ENCODE measurements at places on chromosomes 16 and 17. TPM values are rescaled to one million over a fixed set of nuclear protein-coding genes. Genes with fewer than 3 reads are reported as not detected.

- no peaks in the 10 kb centered on the region for H3K36me3 ChIP-seq
- DNase-seq, result no peak
- no peak overlapping the region for H3K4me3 ChIP-seq
- H3K4me1 ChIP-seq, result no peaks in the 10 kb centered on the region
Measured at GRCh38 chr16:25372716-25373115, 115.1 kb upstream of the ZKSCAN2 start.

PRKCB gene
- 57.9 TPM for total RNA-seq

NPIPA1 gene
- total RNA-seq, result 68.4 TPM

DNA sequence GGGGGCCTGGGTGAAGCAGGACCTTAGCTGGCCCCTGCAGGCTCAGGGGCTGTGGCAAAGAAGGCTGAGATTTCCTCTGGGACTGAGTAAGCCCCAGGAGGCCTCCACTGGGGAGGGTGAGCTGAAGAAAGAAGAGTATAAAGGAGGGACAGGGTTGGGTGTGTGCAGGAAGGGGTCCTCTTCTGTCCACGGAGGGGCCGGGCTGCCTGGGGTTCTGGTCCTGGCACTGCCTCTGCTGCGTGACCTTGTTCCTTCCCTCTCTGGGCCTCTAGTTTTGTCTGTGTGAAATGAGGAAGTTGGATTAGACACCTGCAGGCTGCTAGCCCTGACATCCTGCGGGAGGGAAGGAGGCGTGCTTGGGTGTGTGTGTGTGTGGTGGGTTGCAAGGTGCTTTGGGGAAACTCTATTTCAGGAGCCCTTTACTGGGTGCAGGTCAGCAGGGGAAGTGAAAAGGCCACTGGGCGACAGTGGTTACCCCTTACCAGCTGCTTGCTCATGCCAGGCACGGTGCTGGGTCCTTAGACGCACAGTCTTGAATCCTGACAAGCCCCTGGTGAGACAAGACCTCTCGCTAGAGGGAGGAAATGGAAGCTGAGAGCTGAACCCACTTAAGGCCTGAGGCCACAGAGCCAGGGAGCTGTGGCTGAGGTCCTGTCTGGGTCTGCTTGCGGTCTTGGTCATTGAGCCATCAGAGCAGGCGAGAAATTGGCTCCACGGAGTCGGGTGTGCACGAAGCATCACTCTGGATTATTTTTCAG is 60.7 kb downstream of the OR1D5 start:
- H3K36me3 ChIP-seq, result peaks cover 7% of the 10 kb centered on the region
- H3K4me3 ChIP-seq, result no peak overlapping the region
- peaks cover 10% of the 10 kb centered on the region for H3K4me1 ChIP-seq
- H3K27ac ChIP-seq, result no peak overlapping the region
- DNase-seq, result no peak

DNA sequence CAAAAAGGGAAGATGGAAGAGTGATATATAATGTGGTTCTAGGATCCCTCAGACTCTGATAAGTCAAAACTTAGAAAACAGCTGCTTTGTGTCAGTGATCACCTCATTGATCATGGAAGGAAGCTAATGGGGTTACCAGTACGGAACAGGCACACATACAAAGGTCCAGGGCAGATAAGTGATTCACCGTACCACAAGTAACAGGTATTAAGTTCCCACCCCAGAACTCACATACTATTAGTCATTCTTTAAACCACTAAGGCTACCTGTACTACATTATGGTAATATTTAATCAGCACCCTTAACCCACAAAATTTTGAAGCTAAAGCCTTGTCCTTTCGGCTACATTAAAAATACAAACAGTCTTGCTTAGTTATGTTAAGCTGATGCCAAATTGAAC is 17.4 kb downstream of the RNF43 start:
- no peak overlapping the region for H3K4me3 ChIP-seq
- no peaks in the 10 kb centered on the region for H3K27me3 ChIP-seq
- H3K36me3 ChIP-seq, result no peaks in the 10 kb centered on the region
- H3K4me1 ChIP-seq, result peaks cover 7% of the 10 kb centered on the region

GRCh38 chr17:7468804-7469389 is 10.5 kb downstream of the ZBTB4 start:
- no peaks in the 10 kb centered on the region for H3K27me3 ChIP-seq
- no peak for DNase-seq
- no peak overlapping the region for H3K4me3 ChIP-seq

NPIPB2 gene
- 6.3 TPM for total RNA-seq

DNA sequence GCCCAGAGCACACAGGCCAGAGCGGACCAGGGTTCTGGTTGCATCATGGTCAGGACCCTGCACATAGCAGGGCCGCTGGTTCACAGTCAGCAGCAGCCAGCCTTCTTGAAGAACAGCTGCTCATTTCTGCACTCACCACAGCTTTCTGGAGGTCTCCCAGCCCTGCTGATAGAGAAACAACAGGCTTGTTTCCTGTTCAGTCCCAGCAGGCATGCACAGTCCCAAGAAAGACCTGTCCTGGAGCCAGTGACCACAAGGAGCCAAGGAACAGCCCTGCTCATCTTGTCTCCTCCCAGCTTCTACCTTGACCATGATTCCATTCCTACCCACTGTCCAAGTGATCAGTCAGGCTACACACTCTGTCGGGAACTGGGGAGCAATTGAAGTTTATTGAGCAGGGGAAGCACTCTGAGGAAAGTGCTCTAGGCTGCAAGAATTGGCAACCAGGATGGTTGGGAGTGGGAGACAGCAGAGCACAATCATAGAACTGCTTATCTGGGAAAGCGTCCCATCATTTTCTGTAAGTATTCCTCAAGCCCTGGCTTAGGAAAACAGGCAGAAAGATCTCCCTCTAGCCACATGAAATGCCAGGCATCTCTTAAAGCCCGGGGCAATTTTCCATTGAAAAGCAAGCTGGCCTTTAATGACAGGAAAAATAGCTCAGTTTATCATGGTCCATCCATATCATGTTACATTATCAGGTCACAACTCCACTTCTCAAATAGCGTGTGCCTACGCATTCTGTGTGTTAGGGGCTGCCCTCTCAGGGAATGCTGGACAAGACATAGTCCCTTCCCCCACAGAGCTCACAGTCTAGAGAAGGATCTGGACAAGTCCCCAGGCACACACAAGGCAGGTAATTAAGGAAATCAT is 155.4 kb upstream of the FOXF1 start:
- no peak for DNase-seq
- H3K4me3 ChIP-seq, result no peak overlapping the region
- no peak overlapping the region for H3K27ac ChIP-seq
- H3K4me1 ChIP-seq, result no peaks in the 10 kb centered on the region
- H3K27me3 ChIP-seq, result peaks cover 29% of the 10 kb centered on the region
- H3K36me3 ChIP-seq, result no peaks in the 10 kb centered on the region

NUDT7 gene
- 8.2 TPM for total RNA-seq

DNA sequence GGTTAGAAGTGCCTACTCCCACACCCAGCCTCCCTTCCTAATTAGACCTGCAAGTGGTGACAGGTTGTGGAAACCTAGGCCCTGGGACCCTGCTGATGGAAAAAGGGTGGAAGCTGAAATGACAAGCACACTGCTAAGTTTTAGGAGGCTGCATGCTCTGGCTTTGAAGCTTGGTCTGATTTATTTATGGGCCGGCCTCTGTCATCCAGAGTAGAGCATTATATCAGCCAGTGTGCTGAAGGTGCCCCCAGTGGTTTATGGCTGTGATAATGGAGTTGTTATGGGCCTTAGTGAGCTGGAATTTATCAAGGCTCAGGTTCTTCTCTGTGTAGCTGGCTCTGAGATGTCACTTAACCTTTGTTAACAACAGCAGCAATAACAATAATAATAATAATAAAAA is 142.6 kb downstream of the UTP18 start:
- no peak overlapping the region for H3K4me3 ChIP-seq
- H3K4me1 ChIP-seq, result no peaks in the 10 kb centered on the region
- no peak for DNase-seq
- no peak overlapping the region for H3K27ac ChIP-seq

GRCh38 chr17:42399121-42399520 is 10.9 kb upstream of the STAT3 start:
- H3K4me3 ChIP-seq, result no peak overlapping the region
- H3K27ac ChIP-seq, result no peak overlapping the region
- H3K36me3 ChIP-seq, result no peaks in the 10 kb centered on the region

CACNB1 gene
- 14.1 TPM for total RNA-seq

DNA sequence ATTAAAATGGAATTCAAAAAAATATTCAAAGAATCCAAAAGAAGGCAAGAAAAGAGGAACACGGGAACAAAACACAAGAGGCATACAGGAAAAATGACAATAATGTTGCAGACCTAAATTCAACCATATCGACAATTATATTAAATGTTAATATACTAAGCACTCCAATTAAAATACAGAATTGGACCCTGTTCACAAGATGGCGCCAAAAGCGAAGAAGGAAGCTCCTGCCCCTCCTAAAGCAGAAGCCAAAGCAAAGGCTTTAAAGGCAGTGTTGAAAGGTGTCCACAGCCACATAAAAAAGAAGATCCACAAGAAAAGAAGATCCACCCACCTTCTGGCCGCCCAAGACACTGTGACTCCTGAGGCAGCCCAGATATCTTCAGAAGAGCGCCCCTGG is 6.3 kb upstream of the XAF1 start:
- peaks cover 18% of the 10 kb centered on the region for H3K4me1 ChIP-seq
- no peak overlapping the region for H3K27ac ChIP-seq
- no peaks in the 10 kb centered on the region for H3K36me3 ChIP-seq
- DNase-seq, result no peak

EARS2 gene
- 21.6 TPM for total RNA-seq

DNA sequence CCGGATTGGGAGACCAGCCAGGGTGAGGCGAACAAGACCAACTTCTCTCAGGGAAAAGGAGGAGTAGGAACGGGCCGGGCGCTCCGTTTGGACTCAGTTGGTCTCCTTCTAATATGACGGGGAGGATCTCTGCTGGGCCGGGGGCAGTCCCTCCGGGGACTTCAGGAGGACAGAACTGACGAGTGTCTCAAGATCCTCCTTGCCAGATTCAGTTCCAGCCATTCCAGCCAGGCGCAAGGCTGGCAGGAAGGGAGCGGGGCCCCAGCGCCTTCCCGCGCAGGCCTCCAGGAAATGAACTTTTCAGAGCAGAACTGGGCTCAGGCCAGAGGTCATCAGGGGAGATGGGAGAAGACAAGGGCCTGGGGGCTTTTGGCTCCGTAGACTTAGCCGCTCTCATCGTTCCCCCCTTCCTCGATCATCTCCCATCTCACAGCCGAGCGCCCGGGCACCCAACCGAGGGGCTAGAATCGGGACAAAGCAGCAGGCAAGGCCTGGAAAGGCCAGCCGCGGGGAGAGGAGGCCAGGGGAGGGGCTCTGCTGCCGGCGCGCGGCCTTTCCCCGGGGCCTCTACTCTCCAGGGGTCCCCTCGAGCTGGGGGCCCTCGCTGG is 1.6 kb downstream of the ZNF423 start:
- H3K36me3 ChIP-seq, result no peaks in the 10 kb centered on the region
- H3K4me1 ChIP-seq, result peaks cover 10% of the 10 kb centered on the region
- H3K4me3 ChIP-seq, result peak overlapping the region; percentile 54
- no peak for DNase-seq
- H3K27ac ChIP-seq, result no peak overlapping the region
- H3K27me3 ChIP-seq, result peaks cover 39% of the 10 kb centered on the region

HOXB8 gene
- not detected for total RNA-seq

GPR142 gene
- not detected for total RNA-seq

DNA sequence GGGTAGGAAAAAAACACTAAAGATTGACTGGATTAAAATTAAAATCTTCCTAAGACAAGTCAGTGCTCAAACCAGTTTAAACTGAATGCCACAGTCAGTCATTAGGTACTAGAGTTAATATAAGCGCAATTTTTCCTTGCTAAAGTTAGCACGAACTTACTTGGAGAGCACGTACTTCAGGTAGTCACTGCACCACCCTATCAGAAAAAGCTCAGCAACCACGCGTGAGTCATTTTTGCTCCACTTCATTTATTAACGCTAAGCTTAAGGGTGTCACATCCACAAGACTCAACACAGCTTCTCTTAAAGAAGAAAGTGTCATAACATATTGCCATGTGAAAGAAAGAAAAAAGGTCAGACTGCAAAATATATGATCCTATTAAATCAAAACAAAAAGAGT is 53.1 kb downstream of the TEX2 start:
- peaks cover 20% of the 10 kb centered on the region for H3K36me3 ChIP-seq
- H3K27me3 ChIP-seq, result no peaks in the 10 kb centered on the region
- no peak overlapping the region for H3K4me3 ChIP-seq
- H3K27ac ChIP-seq, result no peak overlapping the region
- DNase-seq, result no peak

IL34 gene
- total RNA-seq, result not detected

GRCh38 chr17:17164676-17165075 is 41.5 kb downstream of the PLD6 start:
- no peaks in the 10 kb centered on the region for H3K27me3 ChIP-seq
- H3K27ac ChIP-seq, result no peak overlapping the region
- DNase-seq, result no peak
- H3K36me3 ChIP-seq, result peaks cover 34% of the 10 kb centered on the region

GRCh38 chr16:57693550-57693949 is 1.1 kb upstream of the DRC7 start:
- no peak for DNase-seq
- no peak overlapping the region for H3K27ac ChIP-seq
- no peaks in the 10 kb centered on the region for H3K36me3 ChIP-seq
- H3K4me3 ChIP-seq, result no peak overlapping the region

GRCh38 chr16:85402910-85403692 is 210.0 kb upstream of the GSE1 start:
- H3K36me3 ChIP-seq, result no peaks in the 10 kb centered on the region
- peak; percentile 7 for DNase-seq
- no peaks in the 10 kb centered on the region for H3K4me1 ChIP-seq
- H3K27me3 ChIP-seq, result no peaks in the 10 kb centered on the region
- H3K27ac ChIP-seq, result no peak overlapping the region

DOC2A gene
- total RNA-seq, result 0.33 TPM

NHLRC4 gene
- total RNA-seq, result 0.45 TPM

DNA sequence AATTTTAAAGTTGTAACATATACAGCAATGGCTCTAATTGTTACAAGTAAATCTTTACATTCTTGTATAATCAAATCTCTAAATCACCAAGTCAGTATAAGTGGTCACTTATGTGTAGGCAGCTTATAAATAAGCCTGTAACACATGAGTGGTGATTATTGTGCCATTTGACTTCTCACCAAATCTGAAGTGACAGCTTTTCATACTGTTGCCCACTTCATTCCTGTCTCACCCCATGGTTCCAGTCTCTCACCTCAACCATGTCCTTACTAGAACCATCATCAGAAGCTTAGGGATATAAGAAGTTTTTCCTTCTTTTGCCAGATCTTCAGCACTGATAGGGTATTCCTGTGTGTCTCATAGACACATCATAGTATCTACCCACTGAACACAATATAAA is 23.5 kb downstream of the TNRC6A start:
- H3K4me1 ChIP-seq, result peaks cover 66% of the 10 kb centered on the region
- H3K36me3 ChIP-seq, result peaks cover 7% of the 10 kb centered on the region
- peak overlapping the region; percentile 86 for H3K27ac ChIP-seq
- no peaks in the 10 kb centered on the region for H3K27me3 ChIP-seq
- no peak overlapping the region for H3K4me3 ChIP-seq
